RPMI8226 (cell line): ENCODE measurements at places on chromosomes 13 and 19.

- no peak for DNase-seq
Observed at GRCh38 chr19:35270381-35270811, 1.6 kb downstream of the USF2 start.

GRCh38 chr19:16509141-16510061 is 13.2 kb downstream of the C19orf44 start:
- DNase-seq = no peak

GRCh38 chr13:52884429-52885010 is 36.1 kb upstream of the PCDH8 start:
- DNase-seq = no peak

DNA sequence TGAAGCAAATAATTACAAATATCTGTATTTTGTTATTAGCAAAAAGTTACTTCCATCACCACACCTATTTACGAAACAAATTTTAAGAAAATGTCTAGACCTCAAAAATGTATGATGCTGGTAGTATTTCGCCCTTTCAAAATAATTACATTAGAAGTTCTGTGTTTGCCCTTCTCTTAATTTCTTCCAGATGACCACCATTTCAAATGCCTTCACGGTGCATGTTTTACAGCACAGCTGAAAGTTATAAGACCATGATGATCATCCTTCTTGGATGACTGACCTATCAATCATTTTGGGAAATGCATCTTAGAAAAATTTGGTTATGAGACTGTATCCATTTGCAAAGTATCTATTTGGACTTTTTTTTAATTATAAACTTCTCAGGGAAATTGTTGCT is 390.8 kb downstream of the SLITRK6 start:
- DNase-seq = no peak

- DNase-seq = no peak
Observed at GRCh38 chr19:11286312-11286974, 9.5 kb upstream of the TSPAN16 start.

GRCh38 chr13:55554741-55555140 is 1586.0 kb upstream of the PRR20A start:
- DNase-seq = no peak

DNA sequence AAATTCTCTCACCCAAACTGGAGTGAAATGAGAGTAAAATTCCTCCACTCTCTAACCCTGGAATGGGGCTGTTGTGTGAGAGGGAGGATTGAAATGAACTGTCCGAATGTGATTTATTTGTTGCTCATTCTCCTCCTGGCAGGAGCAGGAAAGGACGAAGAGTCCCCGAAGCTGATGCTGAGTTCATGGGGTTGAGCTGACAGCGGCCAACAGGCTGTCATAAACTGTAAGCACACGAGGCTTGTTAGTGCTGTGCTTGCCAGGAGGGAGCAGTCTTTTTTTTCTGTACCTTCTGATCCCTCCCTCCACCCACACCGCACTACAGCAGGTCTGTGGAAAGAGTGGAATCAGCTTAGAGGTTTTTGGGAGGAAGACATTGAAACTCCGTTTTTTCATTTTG is 33.1 kb upstream of the ZNF331 start:
- DNase-seq = no peak

DNA sequence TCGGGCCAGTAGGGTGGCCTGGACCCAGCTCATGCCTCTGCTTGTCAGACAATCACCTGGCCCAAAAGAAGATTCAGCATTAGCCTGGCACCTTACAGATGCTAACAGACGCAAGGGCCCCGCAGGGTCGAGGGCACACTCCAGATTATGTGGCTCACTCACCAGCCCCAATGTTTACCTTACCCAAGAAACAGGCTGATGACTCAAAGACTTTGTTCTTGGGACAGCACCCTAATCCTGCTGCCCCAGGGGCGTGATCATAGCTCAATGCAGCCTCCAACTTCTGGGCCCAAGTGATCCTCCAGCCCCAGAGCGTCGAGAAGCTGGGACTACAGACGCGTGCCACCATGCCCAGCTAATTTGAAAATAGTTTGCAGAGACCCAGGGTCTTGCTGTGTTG is 9.8 kb downstream of the ECSIT start:
- no peak for DNase-seq

DNA sequence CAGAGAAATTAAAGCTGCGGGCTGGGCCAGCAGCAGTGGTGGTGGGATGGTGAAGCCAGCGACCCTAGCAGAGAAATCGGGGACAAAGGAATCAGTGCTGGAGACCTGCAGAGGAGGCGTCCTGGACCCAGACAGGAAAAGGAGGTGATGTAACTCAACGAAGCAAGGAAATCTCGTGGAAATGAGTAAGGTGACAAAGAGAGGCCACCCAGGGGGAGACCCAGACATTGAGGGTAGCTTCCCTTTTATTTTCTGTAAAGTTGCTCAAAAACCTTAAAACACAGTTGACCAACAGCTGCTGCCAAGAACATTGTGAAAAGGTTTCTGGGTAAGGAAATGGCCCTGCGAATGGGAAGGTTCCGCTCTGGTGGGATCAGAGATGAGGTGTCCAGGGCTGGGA is 13.3 kb upstream of the RETN start:
- DNase-seq = no peak

DNA sequence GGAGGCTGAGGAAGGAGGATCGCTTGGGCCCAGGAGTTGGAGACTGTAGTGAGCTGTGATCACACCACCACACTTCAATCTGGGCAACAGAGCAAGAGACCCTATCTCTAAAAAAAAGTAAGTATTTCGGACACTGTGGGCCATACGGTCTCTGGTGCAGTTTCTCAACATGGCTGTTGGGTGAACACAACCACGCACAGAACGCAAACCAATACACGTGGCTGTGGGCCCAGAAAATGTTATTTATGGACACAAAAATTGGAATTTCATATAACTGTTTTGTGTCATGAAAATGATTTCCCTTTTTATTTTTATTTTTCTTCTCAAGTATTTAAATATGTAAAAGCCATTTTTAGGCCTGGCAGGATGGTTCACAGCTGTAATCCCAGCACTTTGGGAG is 19.5 kb downstream of the LDLR start:
- no peak for DNase-seq

- DNase-seq = no peak
Observed at GRCh38 chr13:64029343-64030093, 2613.9 kb upstream of the PCDH20 start.

GRCh38 chr19:9296336-9296735 is 13.3 kb downstream of the ZNF699 start:
- DNase-seq = no peak

DNA sequence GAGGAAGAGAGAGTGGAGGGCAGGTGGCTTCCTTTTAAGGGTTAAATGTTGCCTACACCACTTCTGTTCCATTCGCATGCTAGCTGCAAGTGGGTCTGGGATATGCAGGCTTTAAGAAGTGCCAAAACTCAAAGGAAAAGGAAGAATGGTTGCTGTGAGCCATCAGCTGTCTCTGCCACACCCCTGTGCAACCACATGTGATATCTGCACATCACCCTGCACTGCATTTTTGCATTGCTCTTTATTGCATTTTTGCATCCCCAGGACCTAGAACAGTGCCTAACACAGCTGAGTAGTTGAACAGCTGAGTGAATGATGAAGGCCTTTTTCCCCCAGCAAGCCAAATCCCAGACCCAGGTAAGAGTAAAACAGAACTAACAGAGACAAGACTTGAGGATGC is 136.1 kb downstream of the ZIC5 start:
- no peak for DNase-seq

DNA sequence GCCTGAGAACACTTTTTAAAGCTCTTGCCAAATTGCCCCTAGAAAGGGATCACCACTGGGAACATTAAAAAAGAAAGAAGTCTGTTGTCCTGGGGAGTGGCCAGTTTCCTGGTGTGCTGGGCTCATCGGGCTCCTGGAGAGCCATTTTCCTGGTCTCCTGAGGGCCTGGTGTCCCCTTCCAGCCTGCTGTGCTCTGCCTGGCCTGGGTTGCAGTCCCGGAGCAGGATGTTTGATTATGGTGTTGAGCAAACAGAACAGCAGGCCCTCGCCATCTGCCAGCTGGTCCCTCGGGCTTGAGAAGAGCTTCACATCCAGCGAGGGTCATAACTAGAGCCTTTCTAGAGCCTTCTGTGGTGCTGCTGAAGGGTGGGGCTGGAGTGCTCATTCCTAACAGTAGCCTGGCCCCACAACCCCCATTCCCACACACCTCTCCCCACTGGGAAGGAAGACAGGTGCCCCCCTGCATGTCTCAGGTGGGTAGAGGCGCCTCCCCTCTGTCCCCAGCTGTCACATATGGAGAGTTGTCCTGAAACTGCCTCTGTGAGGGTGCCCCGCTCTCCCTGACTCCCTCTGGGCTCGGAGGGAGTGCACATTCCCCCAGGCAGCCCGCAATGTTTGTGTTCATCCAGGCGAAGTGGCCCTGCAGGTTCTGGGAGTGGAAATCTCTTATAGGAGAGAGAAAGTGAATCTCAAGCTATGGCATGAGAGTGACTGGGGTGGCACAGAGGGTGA is 151.1 kb downstream of the SIPA1L3 start:
- peak; percentile 24 for DNase-seq

GRCh38 chr13:21948769-21949474 is 278.0 kb downstream of the FGF9 start:
- no peak for DNase-seq

- no peak for DNase-seq
Observed at GRCh38 chr13:27973961-27974662, 5.0 kb upstream of the CDX2 start.

GRCh38 chr19:3320354-3320670 is 46.1 kb upstream of the NFIC start:
- no peak for DNase-seq

DNA sequence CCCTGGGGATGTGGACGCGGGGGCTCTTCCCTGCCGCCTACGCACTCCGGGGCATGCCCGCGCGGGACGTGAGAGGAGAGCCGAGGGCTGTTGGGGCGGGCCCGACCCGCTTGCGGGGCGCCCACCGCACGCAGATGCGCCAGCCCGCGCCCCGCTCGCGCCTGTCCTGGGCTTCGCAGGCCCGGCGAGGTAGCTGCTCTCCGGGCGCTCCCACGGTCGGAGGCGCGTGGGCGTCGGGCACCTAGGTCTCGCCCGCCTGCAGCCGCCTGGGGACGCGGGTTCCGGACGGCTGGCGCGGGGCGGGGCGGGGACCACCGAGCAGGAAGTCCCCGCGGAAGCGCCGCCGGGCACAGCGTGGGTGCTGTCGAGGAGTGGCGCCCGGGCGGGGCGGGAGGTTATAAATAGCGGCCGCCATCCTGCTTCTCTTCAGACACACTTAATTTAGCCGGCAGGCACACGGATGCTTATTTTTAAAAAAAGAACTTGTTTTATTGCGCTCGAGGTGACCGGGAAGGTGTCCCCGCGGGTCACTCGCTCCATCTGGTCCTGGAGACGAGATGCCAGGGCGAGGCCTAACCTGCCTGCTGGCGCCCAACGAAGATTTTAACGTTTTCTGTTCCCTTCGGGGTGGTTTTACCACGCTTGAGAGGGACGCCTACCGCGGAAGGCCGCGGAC is 561 bp upstream of the GJA3 start:
- peak; percentile 4 for DNase-seq

- no peak for DNase-seq
Observed at GRCh38 chr19:31331536-31331935, 17.7 kb downstream of the TSHZ3 start.
